Activated CD4-positive, alpha-beta T cell treated with anti-CD3 and anti-CD28 coated beads for 36 hours (primary cell): ENCODE measurements at places on chromosomes 2 and 18. TPM values are rescaled to one million over a fixed set of nuclear protein-coding genes. Genes with fewer than 3 reads are reported as not detected.

DNA sequence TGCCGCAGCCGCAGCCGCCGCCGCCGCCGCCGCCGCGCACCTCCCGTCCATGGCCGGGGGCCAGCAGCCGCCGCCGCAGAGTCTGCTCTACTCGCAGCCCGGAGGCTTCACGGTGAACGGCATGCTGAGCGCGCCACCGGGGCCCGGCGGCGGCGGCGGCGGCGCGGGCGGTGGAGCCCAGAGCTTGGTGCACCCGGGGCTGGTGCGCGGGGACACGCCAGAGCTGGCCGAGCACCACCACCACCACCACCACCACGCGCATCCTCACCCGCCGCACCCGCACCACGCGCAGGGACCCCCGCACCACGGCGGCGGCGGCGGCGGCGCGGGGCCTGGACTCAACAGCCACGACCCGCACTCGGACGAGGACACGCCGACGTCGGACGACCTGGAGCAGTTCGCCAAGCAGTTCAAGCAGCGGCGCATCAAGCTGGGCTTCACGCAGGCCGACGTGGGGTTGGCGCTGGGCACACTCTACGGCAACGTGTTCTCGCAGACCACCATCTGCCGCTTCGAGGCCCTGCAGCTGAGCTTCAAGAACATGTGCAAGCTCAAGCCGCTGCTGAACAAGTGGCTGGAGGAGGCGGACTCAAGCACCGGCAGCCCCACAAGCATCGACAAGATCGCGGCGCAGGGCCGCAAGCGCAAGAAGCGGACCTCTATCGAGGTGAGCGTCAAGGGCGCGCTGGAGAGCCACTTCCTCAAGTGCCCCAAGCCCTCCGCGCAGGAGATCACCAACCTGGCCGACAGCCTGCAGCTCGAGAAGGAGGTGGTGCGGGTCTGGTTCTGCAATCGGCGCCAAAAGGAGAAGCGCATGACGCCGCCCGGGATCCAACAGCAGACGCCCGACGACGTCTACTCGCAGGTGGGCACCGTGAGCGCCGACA is 2.4 kb downstream of the POU3F3 start:
- peak; percentile 44 for DNase-seq

- DNase-seq = no peak
Observed at GRCh38 chr2:195477248-195477995, 179.6 kb upstream of the SLC39A10 start.

GRCh38 chr18:59005262-59005661 is 134.4 kb upstream of the SEC11C start:
- DNase-seq = no peak

- no peak for DNase-seq
Observed at GRCh38 chr2:118983133-118983532, 41.1 kb downstream of the MARCO start.

GRCh38 chr18:51211552-51211951 is 14.1 kb upstream of the MEX3C start:
- DNase-seq = peak; percentile 70

DNA sequence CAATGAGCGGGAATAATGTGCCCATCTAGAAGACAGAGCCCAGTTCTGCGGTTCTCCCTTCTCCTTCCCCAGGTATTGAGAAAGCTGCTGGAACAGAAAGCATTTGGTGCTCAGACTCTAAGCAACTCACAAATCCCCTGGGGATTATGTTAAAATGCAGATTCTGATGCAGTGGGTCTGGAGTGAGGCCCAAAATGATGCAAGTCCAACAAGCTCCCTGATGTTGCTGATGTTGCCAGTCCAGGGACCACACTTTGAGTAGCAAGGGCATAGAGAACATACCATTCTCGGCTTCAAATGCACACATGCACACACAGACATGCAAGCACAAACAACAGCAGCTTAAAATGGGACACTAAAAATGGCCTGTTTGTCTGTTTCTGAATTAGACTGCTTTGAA is 274.8 kb upstream of the NCKAP5 start:
- no peak for DNase-seq

- DNase-seq = no peak
Observed at GRCh38 chr2:158432117-158432516, 24.4 kb downstream of the CCDC148 start.

DNA sequence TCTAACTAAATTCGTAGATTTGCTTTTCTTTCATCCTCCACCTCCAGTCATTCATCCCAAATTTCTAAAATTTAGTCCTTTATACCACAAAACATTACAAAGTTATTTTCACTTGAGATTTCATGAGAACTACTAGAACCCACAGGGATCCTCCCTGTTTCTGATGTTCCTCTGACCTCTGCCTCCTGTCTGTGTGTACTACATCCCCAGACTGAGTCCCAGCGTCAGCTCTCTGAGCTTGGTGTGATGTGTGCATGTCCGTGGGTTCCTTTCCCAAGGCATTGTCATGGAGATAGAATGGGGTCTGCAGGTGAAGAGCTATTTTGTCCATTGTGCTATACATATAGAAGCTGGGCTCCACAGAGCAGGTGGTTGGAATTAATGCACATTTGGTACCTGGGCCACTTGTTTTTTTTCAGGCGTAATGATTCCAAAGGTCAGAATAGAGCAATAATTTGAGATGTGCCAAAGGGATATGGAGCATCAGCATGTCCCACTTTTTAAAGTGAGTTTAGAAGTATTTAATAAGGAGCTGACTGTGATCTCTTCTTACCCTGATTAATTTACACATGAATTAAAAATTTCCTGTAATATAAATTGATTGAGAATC is 151.2 kb upstream of the BOD1L2 start:
- DNase-seq = no peak

GRCh38 chr18:23438608-23439366 is 14.3 kb upstream of the RIOK3 start:
- DNase-seq = no peak

- DNase-seq = no peak
Observed at GRCh38 chr2:143802242-143802641, 673.0 kb downstream of the ARHGAP15 start.

- no peak for DNase-seq
Observed at GRCh38 chr18:79452190-79452990, 56.7 kb downstream of the NFATC1 start.

DNA sequence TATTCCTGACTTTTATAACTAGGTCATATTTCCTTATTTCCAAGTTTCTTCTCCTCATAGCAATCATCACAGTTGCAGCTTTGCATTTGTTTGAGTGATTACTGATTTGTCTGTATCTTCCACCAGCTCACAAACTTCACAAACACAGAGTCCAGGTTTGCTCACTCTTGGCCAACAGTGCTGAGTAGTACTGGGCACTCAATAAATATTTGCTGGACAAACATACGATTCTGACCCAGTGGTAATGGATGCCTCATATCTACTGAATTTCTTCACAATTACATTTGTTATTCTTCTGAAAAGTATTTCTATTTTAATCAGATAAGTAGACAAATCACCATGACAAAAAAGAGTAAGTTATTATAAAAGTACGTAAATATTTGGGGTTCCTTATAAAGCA is 516.3 kb downstream of the TDRD15 start:
- no peak for DNase-seq

DNA sequence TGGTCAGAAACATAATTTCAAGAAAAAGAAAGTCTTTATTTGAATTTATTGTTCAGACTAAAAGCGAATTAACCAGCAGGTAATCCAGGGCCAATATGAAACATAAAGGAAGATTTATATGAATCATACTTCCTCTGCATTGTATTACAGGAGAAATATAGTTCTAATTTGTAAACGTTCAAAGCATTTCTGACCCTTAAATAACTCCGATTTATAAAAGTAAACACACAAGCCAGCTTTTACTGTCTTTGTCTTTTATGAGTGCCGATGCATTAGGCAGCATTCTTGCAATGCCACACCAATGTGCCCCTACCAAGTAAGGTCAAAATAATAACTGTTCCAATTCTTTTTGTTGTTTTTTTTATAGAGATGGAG is 118.8 kb upstream of the RBBP8 start:
- no peak for DNase-seq

DNA sequence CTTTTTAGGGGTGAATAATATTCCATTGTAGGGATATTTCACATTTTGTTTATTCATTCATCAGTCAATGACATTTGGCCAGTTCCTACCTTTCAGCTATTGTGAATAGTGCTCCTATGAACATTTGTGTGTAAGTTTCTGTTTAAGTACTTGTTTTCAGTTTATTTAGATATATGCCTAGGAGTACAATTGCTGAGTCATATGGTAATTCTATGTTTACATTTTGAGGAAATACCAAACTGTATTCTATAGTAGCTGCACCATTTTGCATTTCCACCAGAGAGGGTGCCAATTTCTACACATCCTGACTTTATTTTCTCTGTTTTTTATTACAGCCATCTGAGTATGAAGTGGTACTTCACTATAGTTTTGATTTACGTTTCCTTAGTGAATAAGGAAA is 54.4 kb upstream of the ZNF236 start:
- DNase-seq = no peak

DNA sequence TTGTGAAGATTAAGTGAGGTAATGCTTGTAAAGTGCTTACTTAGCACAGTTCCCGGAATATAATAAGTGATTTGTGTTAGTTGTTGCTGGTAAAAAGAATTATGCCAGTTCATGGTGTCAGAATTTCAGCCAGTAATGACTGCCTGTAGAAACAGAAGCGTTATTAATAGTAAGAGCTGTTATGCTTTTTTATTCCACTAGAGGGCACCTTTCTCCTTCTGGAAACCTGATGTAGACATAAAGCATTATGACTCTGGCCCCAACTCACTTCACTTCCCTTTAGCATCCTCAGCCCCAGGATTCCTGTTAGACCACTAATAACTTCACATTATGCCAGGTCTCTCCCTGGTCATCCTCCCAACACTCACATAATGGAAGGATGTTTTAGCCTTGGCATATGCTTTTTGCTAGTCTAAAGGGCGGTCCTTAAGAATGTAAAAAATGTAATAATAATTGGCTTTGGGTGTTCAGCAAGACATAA is 34.9 kb downstream of the C18orf54 start:
- no peak for DNase-seq

GRCh38 chr2:238891457-238892203 is 43.7 kb downstream of the TWIST2 start:
- DNase-seq = no peak

DNA sequence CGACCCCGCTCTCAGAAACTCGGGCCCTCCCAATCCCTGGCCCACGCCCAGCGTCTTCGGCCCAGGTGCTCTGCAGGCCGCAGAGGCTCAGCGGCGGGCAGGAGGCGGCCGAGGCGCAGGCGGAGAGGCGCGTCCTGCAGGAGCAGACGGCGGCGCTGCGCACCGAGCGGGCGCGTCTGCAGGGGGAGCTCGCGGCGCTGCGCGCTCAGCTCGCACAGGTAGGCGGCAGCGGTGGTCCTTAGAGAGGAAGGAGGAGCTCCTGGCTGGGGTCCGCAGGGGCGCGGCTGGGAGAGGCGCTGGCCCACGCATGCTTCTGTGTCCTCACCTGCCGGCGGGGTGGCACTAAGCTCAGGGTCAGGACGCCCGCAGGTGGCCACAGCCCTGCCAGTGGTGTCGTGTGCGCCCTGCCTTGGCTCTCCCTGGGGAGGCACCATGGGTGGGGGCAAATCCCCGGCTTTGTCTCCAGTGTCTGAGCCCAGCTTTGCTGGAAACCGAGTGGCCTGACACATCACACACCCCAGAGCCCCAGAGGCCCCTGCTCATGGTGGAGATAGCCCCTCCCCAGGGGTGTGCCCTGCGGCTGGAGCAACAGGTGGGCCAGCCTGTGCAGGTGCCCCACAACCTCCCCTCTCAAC is 14.9 kb upstream of the SNED1 start:
- peak; percentile 63 for DNase-seq

GRCh38 chr2:58501371-58502160 is 260.4 kb upstream of the FANCL start:
- DNase-seq = no peak

DNA sequence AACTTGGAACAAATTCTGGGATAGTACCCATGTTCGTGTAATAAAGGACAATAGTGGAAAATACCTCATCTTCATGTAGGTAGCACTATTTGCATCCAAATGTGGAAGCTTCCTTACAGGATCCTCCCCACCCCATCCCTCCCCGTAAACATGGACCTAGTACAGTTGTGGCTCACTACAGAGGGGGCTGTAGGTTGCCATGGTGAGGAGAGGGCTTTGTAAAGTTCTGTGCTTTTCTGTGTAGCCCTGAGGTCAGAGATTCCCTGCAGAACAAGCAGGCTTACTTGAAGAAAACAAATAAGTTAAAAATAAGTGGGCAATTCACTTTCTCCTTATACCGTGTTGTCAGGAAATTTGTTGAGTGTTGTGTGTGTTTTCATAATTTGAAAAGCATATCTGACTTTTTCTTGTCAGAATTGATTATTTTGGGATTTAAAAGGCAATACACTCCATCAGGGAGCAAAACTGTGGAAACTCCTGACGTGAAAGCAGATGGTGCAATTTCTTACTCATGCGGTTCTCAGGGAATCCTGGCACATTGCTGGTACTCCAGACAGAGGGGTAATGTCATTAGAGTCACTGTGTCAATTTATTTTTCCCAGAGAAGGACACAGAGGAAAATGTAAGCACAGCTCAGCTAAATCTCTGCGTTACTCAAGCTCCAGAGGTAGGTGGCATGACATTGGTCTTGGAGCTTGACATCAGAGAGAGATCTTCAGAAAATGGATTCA is 174.2 kb upstream of the LHCGR start:
- no peak for DNase-seq

- DNase-seq = no peak
Observed at GRCh38 chr2:33602201-33602830, 3.2 kb upstream of the FAM98A start.

DNA sequence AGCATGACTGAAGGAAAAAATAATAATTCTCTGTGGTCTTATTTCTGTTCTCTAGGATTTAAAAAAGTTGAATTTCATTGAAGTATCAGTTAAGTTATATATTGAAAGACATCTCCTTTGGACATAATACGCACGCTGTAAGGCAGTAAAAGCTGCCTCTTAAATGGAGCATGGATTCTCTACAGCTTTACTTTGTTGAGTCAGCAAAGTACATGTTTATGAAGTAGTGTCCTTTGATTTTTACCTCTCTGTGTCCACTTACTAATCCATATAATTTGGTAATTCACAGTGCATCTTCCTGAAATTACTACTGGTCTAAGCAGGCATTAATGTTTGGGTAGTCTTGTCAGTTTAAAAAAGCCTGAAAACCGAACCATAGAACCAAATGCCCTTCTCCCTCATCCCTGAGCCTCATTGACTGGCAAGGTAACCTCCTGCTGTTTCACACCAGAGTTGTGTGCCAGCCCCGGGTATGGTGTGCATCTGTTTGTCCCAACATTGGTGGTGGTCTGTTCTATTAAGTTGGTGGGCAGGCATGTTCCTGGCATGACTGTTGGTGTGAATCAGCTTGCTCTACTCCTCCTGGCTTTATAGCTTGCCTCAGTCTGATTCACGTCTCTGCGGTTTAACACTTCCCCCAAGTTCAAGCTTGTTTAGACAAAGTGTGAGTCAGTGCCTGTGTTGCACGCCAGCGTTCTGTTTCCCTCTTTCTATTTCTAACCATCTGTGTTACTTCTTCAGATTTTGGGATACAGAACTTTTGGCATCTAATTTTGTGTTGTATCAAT is 71.0 kb upstream of the ITM2C start:
- peak; percentile 83 for DNase-seq

GRCh38 chr2:196314780-196315179 is 143.4 kb upstream of the STK17B start:
- no peak for DNase-seq

CNTNAP5 gene
- total RNA-seq = not detected

DQX1 gene
- 0.41 TPM for total RNA-seq

CDCA7 gene
- total RNA-seq = 88.2 TPM

PROC gene
- total RNA-seq = not detected

MYOM1 gene
- 0.95 TPM for total RNA-seq

GKN1 gene
- not detected for total RNA-seq

NAPG gene
- total RNA-seq = 31.0 TPM

NEDD4L gene
- total RNA-seq = 6.8 TPM

ST6GAL2 gene
- total RNA-seq = not detected

IL1B gene
- 0.37 TPM for total RNA-seq

PLCL1 gene
- total RNA-seq = 1.7 TPM
